ENCODE measurements at places on chromosomes 2 and 18. TPM values are rescaled to one million over a fixed set of nuclear protein-coding genes. Genes with fewer than 3 reads are reported as not detected.

EMX1 gene
- not detected for total RNA-seq

- no peak for DNase-seq
- no peaks in the 10 kb centered on the region for H3K36me3 ChIP-seq
- H3K4me3 ChIP-seq: no peak overlapping the region
Measured at GRCh38 chr2:60485055-60485454, 68.4 kb downstream of the BCL11A start.

GRCh38 chr2:16620590-16620989 lies 45.0 kb downstream of the CYRIA start:
- peaks cover 22% of the 10 kb centered on the region for H3K4me1 ChIP-seq
- no peak for DNase-seq
- no peak overlapping the region for H3K4me3 ChIP-seq
- H3K27me3 ChIP-seq: no peaks in the 10 kb centered on the region

DNA sequence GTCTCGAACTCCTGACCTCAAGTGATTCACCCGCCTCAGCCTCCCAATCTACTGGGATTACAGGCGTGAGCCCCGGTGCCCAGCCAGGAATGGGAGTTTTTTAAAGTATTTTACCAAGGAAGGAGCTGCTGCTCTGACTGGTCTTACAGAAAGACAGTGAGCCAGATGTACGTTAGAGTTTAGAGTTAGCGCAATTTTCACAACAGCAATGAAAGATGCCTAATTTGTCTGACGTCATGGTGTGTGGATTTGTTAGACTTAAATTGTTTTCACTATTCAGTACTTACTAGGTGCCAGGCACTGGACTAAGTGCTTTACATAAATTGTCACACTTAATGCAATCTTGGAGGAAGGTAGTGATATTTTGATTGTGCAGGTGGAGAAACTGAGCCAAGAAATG lies 12.4 kb upstream of the RPL37A start:
- peaks cover 11% of the 10 kb centered on the region for H3K36me3 ChIP-seq
- H3K27ac ChIP-seq: no peak overlapping the region
- DNase-seq: no peak
- H3K27me3 ChIP-seq: no peaks in the 10 kb centered on the region

GRCh38 chr2:104375206-104375605 lies 478.7 kb upstream of the POU3F3 start:
- H3K4me1 ChIP-seq: peaks cover 5% of the 10 kb centered on the region
- H3K27me3 ChIP-seq: no peaks in the 10 kb centered on the region
- H3K4me3 ChIP-seq: no peak overlapping the region
- H3K36me3 ChIP-seq: no peaks in the 10 kb centered on the region

GRCh38 chr2:163341426-163341825 lies 394.4 kb downstream of the FIGN start:
- no peaks in the 10 kb centered on the region for H3K4me1 ChIP-seq
- H3K4me3 ChIP-seq: no peak overlapping the region
- no peaks in the 10 kb centered on the region for H3K27me3 ChIP-seq

All from CD4-positive, alpha-beta T cell (primary cell).